ENCODE measurements at places on chromosomes 1 and 21.

DNA sequence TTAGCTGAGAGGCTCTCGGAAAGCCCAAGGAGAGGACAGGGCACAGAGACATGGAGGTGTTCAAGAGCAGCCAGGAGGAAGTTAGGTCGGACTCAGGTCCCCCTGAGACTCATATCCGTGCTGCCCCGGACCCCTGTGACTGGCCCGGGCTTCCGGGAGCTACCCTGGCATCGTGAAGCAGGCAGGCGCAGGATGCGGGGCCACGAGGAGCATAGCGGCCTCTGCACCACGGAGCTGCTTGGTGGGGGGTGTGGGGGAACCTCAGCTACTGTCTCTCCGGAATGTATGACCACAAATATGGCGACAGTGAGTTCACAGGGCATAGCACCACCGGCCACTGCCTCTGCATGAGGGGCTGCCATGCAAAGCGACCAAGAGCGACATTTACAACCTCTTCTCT lies 112.2 kb upstream of the GUCA2B start:
- DNase-seq, result no peak

DNA sequence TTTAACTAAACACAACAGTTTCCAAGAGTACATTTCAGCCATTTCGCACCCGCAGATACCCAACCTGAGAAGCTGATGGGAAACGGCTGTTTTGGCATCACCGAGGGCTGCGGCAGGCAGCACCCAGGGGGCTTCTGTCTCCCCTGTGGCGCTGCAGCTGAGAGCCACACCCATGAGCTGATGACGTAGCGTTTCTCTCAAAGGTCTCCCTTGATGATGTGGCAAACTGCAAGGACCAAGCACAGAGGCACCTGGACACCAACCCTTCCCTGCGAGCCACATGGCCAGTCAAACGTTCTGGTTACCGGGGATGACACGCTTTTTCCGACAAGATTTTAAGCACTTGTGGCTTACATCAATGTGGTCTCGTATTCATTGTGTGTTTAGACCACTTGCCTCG lies 150.8 kb upstream of the ERG start:
- no peak for DNase-seq

GRCh38 chr1:53634571-53634979 lies 104.4 kb downstream of the GLIS1 start:
- DNase-seq, result no peak

DNA sequence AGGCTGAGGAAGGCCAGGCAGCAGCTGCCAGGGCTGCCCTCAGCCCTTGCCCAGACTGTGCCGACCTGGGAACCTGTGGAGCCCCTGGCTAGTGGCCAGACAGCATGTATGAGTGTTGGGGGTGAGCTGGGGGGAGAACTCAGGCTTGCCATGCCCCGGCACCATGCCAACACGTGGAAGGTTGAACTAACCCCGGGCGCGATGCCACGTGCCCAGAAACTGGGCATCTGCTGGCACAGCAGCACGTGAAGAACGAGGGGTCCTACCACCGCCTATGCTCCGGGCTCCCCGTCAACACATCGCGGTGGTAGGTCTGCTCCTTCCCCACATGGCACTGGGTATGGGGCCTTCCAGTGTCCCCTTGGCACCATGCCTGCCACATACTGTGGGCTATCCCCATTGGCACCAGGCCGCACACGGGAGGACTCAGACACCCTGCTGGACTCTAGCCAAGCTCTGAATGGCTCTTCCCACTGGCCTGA lies 68.7 kb downstream of the CASZ1 start:
- no peak for DNase-seq

DNA sequence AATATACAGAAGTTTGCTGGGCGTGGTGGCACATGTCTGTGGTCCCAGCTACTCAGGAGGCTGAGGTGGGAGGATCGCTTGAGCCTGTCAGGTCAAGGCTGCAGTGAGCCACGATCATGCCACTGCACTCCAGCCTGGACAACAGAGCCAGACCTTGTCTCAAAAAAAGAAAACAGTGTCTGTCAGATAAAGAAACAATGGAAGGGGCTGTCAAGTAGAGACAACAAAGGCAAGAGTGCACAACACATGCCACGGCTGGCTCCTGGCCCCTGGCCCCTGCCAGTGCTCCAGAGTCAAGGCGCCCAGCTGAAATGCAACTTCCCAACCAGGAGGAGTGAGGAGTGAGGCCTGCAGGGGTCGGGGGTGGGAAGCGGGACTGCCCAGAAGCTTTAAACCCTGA lies 32.6 kb downstream of the PRDM15 start:
- no peak for DNase-seq

- DNase-seq, result no peak
Measured at GRCh38 chr1:240245629-240246020, 153.9 kb downstream of the FMN2 start.

- DNase-seq, result no peak
Measured at GRCh38 chr1:241551759-241552638, 19.8 kb downstream of the KMO start.

DNA sequence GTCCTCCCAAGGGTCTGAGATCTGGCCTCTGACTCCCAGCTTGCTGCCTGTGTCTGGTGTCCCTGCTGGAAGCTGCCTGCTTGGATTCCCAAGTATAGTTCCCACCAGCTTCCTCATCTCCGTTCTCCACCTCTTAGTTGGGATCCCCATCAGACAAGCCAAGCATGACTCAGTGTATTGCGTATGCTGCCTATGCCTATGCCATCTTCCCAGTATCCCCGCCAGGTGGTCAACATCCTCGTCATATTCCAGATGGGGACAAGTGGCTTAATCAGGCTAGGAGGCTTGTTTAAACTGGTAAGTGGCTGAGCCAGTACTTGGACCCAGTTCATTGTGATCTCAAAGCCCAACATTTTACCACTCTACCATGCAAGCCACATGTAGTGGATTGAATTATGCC lies 204.4 kb downstream of the GRIK3 start:
- no peak for DNase-seq

DNA sequence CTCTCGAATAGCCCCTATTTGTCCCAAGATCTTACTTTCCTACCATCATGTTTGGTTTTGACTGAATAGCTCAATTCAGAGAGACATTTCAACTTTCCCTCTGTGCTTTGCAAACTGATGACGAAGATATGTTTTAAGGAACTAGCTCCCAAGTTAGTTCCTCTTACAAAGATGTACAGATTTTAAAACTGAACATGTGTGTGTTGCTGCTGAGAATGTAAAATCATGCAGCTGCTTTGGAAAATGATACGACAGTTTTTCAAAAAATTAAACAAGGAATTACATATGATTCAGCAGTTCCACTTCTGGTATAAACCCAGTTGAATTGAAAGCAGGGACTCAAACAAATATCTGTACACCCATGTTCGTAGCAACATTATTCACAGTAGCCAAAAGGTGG lies 33.6 kb downstream of the KIF26B start:
- no peak for DNase-seq

DNA sequence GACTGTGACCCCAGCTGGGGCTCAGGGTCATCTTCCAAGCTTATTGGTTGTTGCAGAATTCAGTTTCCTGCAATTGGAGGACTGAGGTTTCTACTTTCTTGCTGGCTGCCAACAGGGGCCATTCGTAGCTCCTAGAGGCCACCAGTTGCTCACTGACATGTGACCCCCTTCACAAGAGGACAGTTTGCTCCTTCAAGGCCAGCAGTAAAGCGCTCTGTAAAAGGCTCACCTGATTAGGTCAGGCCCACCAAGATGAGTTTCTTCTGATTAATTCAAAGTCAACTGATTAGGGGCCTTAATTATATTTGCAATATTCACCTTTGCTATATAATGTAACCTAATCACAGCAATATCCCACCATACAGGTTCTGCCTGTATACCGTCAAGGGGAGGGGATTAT lies 68.9 kb downstream of the SLC9A1 start:
- no peak for DNase-seq

- no peak for DNase-seq
Measured at GRCh38 chr1:157198619-157199420, 60.6 kb upstream of the ETV3 start.

- no peak for DNase-seq
Measured at GRCh38 chr1:176241385-176242015, 34.4 kb upstream of the COP1 start.
